ENCODE measurements at places on chromosomes 5 and 9.

DNA sequence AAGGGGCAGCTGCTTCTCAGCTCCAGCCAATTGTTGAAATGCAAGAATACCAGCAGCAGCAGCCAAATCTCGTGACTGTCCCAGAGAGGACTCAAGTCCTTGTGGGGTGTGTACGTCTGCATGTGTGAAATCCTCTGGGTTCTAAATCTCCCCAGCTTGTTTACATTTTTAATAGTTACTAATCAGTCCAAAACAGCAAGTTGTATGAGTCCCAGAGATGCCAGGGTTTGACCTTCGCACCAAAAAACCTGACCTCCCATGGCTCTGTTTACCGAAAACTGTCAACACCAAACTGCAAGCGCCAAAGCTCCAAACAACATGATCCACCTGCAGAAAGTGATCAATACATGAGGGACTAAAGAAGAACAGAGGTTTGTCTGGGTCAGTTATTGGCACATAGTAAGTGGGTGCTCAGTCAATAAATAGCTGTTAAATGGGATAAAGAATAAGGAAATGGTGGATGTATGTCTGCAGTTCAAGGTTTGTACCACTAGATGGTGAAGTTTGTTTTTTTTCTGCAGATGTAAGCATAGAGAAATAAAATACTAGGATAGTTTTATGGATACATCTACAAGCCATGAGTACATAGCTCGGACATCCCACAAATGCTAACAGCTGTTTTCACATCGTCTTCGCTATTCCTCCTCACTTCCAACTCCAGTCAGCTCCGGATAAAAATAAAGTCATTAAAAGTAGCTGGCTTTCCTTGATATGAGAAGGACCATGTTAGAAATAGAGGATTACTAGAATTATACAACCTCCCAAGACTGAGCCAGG, 85.3 kb upstream of the ADRB2 start:
- no peak for DNase-seq

GRCh38 chr9:88870627-88871026, 120.6 kb upstream of the S1PR3 start:
- DNase-seq = no peak

GRCh38 chr9:137742698-137743097, 123.9 kb downstream of the EHMT1 start:
- DNase-seq = no peak

DNA sequence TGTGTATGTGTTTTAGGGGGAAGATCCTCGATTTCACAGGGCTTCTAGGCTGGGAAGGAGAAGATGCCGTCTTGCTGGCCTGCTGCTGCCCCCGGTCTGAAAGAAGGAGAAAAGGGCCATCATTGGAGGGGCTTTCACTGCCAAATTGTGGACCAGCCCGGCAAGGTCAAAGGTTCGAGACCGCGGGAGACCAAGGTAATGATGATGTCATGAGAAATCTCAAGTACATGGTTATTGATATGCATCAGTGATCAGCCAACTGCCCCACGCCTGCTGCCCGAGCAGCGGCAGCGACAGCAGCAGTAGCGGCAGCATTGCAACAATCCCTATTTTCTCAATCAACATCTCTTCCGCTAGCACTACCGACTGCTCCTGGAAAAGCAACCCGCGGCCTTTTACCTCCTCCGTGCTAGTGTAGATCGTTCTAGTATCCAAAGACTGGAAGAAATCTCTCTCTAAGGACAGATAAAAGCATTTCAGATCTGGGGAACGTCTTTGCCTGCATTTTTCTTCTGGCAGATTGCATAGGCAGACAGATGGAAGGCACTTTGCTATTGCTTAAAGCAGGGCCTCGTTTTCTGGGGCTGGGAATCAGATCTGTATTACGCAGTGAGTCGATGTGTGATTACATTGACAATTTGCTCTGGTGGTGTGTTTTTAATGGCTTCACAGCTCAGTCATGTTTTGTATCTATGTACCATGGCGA, 215.3 kb downstream of the MEF2C start:
- DNase-seq = peak; percentile 52

GRCh38 chr5:173256800-173257199, 21.8 kb upstream of the NKX2-5 start:
- DNase-seq = no peak

GRCh38 chr5:127673117-127673800, 24.4 kb downstream of the CTXN3 start:
- no peak for DNase-seq

- peak; percentile 41 for DNase-seq
Measured at GRCh38 chr9:127163409-127163808, 41.0 kb upstream of the ANGPTL2 start.

- DNase-seq = no peak
Measured at GRCh38 chr9:124293718-124294506, 36.2 kb downstream of the NEK6 start.

GRCh38 chr9:5879419-5880181, 11.1 kb upstream of the MLANA start:
- DNase-seq = no peak

- no peak for DNase-seq
Measured at GRCh38 chr5:148209151-148209770, 6.4 kb downstream of the SPINK6 start.

- no peak for DNase-seq
Measured at GRCh38 chr9:38051780-38052546, 17.1 kb downstream of the SHB start.
